ENCODE measurements at places on chromosomes 7 and 10. TPM values are rescaled to one million over a fixed set of nuclear protein-coding genes. Genes with fewer than 3 reads are reported as not detected.

GRCh38 chr7:134327896-134328295 lies 11.2 kb upstream of the SLC35B4 start:
- no peak for DNase-seq

The TSPAN13 gene
- 21.7 TPM for total RNA-seq

DNA sequence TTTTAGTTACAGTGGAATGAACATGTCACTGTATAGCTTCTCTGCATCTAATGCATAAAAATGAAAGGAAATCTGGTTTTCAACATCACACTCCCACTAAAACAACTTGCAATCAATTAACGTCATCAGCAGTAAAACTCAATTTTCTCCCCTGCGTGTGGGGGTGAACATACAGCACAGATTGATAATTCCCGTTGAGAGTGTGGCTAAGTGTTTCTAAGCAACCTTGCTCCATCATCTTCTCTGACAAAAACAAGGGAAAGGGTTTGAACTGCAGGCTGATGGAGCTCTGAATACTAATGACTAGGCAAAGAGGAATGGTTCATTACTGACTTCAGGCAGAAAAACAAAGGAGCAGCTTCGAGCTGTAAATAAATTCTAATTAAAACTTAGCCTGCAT lies 238.3 kb downstream of the PARD3 start:
- DNase-seq, result no peak

DNA sequence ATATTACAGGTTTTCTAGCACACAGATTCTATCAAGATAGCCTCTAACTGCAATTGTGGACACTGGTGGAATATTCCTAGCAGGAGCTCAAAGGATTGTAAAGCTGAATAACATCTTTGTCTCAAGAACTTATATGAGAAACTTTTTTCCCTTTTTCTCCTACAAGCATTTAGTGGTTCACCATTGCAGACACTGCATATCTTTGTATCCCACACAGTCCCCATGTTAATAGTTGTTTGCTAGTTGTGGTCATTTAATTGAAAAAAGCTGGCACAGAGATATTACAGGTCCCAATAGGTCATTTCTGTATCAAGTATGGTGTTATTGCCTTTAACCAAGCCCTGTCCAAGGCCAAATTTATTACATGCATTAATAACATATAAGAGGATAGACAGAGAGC lies 226.2 kb upstream of the TCF7L2 start:
- no peak for DNase-seq

The RSU1 gene
- 46.9 TPM for total RNA-seq

The PNLIPRP2 gene
- total RNA-seq, result not detected

GRCh38 chr7:153507885-153508284 lies 544.3 kb upstream of the DPP6 start:
- no peak for DNase-seq

- DNase-seq, result no peak
Observed at GRCh38 chr7:31883761-31884164, 186.4 kb downstream of the PDE1C start.

GRCh38 chr7:124954790-124955189 lies 25.2 kb upstream of the POT1 start:
- no peak for DNase-seq

The EBF3 gene
- not detected for total RNA-seq

The NPY gene
- total RNA-seq, result 0.43 TPM

- DNase-seq, result no peak
Observed at GRCh38 chr7:111987115-111987826, 218.9 kb downstream of the DOCK4 start.

- no peak for DNase-seq
Observed at GRCh38 chr10:122637376-122637775, 62.3 kb downstream of the C10orf120 start.

- DNase-seq, result no peak
Observed at GRCh38 chr10:63273577-63273976, 140.4 kb downstream of the NRBF2 start.

The MAT1A gene
- total RNA-seq, result not detected

The UCMA gene
- total RNA-seq, result not detected

DNA sequence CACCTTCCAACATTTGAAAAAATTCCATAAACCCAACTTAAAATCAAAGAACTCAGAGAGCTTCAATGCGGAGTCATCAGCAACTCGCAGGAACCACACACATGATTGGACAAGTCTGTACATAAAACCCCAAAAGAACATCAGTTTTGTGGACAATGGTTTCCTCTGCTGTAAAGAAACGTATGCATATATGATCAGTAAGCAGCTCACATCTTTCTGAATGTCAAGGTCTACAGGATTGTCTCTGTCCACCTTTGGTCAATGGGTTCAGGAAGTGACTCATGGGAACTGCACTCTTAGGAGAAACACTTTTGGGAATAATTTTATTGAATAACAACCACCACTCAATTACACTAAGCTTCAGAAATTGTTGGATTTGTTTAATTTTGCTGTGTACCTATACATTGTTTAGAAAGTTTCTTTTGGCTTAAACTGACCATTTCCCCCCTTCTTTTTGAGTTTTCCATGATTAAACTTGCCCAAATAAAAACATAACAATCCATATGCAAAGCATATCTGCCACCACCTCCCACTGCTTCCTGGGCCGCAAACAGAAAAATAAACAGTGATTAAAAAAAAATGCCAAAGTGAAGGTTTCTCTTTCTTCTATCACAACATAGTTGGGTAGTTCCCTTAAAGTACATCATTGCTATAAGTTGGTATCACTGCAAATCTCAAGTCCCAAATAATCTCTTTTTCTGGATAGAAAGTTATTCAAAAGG lies 27.3 kb upstream of the AFAP1L2 start:
- DNase-seq, result no peak

- DNase-seq, result no peak
Observed at GRCh38 chr10:36469585-36469984, 655.8 kb upstream of the ANKRD30A start.

- no peak for DNase-seq
Observed at GRCh38 chr10:14184841-14185315, 145.8 kb downstream of the FRMD4A start.

The PPP1R3C gene
- 2.1 TPM for total RNA-seq

The SPDYE16 gene
- total RNA-seq, result not detected

GRCh38 chr10:62760401-62760800 lies 44.1 kb upstream of the ADO start:
- no peak for DNase-seq

DNA sequence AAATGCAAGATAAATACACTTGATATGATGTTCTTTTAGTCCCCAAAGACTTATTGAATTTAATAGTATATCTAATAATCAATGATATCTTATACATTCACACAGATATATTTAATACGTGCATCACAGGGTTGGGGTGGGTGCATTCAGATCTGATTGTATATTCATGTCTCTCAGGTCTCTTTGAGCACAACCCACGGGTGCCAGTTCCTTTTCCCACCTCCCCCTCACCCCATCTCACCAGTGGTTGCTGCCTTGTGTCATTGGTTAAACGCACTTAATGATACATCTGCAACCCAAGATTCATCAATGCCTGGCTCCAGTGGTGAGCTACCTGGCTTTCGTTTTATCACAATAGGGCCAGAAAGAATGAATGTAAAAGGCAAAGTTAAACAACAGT lies 6.2 kb downstream of the LRIT1 start:
- no peak for DNase-seq

The PHF14 gene
- 23.2 TPM for total RNA-seq

DNA sequence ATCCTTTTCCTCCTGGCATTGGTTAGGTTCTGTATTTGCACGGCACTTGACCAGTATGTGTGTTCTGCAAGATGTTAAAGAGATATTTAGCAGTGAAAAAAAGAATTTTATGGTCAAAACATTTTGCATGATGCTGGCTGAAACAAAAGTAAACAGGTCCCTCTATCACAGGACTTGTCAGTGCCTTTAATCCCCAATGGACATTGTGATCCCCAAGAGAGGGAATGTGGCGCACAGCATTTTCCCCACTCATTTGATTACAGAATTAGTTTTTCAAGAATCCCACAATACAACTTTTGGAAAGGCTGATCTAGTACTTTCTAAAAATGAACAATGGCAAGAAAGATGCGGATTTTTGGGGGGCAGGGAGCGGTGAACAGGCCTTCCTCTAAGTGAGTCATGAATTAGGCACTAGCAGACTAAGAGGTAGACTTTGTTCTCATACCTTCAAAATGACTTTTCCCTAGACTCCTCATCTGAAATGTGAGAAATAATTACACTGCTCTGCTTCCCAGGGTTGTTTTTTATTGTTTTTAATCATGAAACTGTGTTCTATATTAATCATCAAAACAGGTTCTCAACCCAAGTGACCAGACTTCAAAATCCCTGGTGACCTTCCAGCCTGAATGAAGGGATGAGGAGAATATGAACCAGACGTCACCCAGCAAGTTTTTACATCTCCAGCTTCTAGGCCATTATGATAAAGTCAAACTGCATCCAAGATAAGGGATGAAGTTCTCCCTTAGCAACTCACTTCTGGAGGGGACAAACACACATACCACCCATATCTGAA lies 8.6 kb downstream of the FBXW4 start:
- no peak for DNase-seq

The LARP4B gene
- total RNA-seq, result 50.6 TPM

The WNT8B gene
- total RNA-seq, result not detected

The ETV1 gene
- 5.1 TPM for total RNA-seq

- no peak for DNase-seq
Observed at GRCh38 chr7:130329681-130330080, 14.9 kb upstream of the CPA5 start.

DNA sequence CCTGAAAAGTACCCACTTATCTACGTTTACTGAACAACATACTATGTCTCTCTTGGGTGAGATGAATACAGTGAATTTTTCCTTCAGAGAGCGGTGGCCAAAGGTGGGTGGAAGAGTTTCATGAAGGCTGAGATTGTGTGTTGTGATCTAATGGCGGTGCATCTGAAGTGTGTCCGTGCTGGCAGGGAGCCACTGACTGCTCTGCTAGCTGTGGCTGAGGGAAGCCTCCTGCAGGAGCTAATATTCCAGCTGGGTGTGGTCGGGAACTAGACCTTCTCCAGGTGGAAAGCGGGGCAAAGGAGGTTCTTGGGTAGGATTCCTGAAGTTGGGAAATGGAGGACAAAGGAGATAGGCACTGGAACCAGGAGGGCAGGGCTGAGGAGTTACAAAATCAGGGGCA lies 69.2 kb upstream of the GRB10 start:
- no peak for DNase-seq

- no peak for DNase-seq
Observed at GRCh38 chr10:33465747-33466146, 131.3 kb upstream of the NRP1 start.

The TMEM229A gene
- total RNA-seq, result not detected

The ADGRA1 gene
- not detected for total RNA-seq

The NCF1 gene
- 0.46 TPM for total RNA-seq

DNA sequence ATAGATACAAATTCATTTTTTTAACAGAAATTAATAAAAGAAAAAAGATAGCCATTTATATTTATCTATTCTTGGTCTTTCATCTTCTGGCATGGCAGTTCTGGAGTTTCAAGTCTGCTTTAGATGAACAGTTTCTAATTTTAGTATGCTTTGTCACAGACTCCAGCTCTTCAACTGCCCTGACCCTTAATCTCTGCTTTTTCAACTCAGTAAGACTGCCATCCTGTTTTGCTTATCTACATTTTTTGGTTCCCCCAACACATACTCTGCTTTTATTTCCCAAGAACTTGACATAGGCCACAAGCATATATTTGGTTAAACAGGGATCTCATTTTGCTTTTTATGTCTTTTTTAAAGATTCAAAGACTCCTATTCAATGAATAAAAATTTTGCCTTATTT lies 309.3 kb upstream of the KCND2 start:
- no peak for DNase-seq

DNA sequence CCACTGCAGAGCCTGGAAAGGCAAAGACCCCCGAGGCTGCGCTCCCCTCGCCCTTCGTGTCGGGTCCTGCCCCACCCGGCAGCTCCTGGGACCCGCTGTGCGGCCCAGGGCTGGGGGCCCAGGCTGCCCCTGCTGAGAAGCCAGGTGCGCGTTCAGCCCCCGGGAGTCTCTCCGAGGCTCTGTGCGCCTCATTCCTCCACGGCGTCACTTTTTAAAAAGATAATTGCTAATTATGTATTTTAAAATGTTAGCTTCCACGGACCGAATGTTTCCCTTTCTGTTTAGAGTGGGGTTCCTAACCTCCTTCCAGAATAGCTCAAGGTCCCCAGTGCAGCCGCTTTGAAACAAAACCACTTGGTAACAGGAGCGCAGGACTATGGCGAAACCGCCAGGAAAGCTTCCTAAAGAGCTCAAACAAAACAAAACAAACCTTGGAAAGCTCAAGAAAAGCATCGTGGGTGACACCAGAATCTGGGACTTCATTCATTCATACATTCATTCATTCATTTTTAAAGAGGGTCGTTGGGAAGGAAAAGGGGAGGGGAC lies 45.6 kb downstream of the PDIA4 start:
- no peak for DNase-seq

The FAM170B gene
- not detected for total RNA-seq

The MBL2 gene
- total RNA-seq, result not detected

GRCh38 chr10:86361156-86362128 lies 5.2 kb downstream of the GRID1 start:
- no peak for DNase-seq

DNA sequence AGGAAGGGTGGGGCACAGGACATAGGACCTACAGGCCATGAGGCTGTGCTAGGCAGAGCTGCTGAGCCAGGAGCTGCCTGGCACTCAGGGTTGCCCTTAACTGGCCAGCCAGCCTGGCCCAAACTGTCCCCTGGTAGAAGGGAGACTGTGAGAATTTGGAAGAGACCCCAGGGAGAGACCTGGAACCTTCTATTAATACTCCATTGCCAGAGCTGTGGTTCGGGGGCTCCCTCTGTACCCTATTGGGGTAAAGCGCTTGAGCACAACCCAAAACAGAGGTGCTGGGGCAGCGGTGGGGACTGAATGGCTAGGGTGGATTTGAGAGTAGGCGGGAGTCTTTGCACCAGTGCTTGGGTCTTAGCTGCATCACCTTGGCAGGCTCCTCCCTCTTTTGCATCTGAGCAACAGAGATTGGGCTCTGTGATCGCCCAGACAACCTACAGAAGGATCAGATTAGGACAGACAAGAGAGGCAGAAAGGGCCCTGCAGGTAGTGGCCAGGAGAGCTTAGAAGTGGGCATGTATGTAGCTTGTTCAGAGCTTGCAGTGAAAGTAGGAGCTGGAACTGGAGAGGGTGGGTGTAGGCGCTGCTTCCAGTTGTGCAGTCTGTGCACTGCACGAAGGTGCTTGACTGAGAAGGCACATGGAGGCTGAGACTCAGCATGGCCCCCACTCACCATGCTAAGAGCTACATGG lies 53.3 kb downstream of the ADCYAP1R1 start:
- no peak for DNase-seq

- DNase-seq, result no peak
Observed at GRCh38 chr10:29240986-29241660, 47.7 kb upstream of the LYZL1 start.

DNA sequence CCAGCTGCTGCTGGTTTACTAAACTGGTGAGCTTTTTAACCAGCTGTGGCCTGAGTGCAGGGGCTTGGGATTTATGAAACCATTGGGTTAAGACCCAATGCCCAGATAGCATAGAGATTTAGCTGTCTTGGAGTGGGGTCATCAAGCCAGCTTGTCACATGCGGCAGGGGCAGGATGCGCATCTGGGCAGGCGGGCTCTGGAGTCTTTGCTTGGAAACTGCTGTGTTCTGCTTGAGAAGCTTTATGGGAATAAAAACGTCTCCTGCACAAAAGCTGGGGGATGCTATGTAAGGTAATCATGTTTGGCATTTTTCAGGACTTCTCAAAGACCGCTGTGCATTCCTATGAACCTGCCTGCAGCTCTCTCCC lies 136.3 kb downstream of the MAPK8 start:
- no peak for DNase-seq

The CPA5 gene
- not detected for total RNA-seq

Data from epithelial cell of proximal tubule (primary cell).